ENCODE measurements at places on chromosomes 3 and 15. TPM values are rescaled to one million over a fixed set of nuclear protein-coding genes. Genes with fewer than 3 reads are reported as not detected.

DNA sequence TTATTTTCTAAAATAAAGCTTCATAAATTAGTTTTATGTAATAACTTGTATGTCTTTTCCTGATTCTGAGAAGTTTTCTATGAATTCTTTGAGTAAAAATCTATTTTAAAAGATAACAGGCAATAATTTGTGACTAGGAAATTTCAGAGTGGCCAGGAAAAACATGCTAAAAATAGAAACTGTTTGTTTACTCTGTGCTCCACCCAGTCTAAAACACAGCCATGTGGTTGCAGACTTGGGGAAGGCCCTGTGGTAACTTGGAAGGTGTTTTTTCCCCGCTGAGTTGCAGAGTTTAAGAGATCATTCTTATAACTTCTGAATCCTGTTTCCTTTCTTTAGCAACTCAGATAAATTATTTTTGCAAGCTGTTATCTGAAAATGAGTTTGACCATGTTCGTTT is 21.9 kb downstream of the PLCL2 start:
- H3K27ac ChIP-seq, result peak overlapping the region; percentile 10
- DNase-seq, result peak; percentile 74
- H3K36me3 ChIP-seq, result no peaks in the 10 kb centered on the region

DNA sequence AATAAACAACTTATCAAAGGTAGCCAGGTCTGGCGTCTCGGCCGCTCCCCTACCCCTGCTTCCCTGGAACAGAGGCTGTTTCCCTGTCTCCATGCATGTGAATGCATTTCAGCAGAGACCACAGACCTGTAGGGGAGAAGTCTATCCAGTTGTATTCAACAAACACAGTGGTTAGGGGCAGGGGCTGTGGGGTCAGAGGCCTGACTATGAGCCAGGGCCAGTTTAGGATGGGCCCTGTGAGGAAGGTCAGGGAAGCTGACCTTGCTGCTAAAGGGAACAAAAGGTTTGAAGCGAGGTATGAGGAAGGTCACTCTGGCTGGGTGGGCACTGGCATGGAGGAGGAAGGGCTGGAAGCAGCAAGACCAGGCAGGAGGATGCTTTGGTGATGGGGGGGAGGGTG is 184.6 kb downstream of the XXYLT1 start:
- H3K4me3 ChIP-seq, result no peak overlapping the region
- H3K27me3 ChIP-seq, result no peaks in the 10 kb centered on the region
- no peak for DNase-seq
- H3K4me1 ChIP-seq, result no peaks in the 10 kb centered on the region
- no peak overlapping the region for H3K27ac ChIP-seq
- no peaks in the 10 kb centered on the region for H3K36me3 ChIP-seq

DNA sequence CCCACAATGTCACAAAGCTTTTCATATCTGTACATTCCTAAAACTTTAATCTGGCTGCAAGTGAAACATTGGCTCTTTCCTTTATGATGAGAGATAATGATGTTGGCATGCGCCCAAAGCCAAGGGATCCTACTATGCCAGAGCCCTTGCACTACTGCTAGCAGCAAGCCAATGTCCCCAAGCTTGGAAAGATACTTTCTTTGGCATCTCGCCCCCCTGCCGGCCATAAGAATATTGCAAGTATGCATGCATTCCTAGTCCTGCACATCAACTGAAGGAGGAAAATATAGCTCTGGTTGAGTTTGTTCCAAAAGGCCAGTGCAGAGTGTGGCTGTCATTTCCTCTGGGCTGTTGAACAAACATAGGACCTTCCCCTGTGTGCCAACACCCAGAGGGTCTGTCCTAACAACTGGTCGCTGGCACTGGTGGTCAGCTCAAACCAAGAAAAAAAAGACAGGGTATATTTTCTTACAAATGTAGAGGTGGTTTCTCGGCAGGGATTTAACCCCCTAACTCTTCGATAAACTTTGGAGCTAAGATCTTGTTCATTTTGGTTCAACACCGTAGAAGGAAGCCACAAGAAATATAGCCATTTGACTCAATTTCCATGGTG is 120.9 kb upstream of the ZBED2 start:
- no peaks in the 10 kb centered on the region for H3K4me1 ChIP-seq
- H3K36me3 ChIP-seq, result peaks cover 61% of the 10 kb centered on the region
- DNase-seq, result no peak
- H3K4me3 ChIP-seq, result no peak overlapping the region
- H3K27me3 ChIP-seq, result no peaks in the 10 kb centered on the region
- H3K27ac ChIP-seq, result no peak overlapping the region

DNA sequence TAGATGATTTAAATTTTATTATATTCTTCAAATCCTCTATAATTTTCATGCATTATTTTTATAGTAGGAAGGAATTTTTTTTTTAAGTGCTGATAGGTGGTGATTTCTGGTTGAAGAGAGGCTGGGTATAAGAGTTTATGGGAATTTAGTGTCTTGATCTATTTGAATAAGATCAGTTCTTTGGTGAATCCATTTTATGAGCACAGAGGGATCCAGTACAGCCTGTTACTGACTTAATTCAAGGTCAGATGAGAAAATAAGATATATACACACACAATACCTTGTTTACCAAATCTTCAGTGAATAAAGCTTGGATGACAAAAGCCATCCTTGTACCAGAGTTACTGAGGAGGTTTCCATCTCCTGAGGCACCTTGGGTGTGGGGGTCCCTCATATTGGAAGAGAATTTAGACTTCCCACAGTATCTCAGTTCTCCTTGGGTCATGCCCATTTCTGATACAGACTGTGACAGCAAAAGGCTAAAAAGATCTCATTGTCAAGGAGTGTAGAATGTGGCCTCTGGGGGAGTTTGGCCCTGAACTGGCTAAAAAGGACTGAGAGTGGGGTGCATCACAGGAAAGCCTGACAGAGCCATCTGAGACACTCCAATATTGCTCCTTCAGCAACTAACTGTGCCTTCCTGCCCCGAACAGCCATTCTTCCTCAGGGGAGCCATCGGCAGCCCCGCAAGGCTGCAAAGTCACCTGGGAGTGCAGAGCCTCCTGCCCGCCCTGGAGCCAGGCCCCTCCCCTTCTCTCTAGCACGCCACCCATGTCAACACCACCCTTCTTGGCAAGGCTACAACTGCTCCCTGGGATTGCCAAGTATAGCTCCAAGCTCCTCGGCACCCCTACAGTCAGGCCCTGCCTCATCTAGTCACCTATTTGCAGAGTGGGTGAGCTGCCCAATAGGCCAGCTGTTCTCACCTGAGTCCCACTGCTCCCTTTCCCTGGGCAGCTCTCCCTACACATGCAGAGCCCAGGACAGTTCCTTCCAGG is 43.1 kb upstream of the HACD2 start:
- DNase-seq, result no peak
- H3K36me3 ChIP-seq, result no peaks in the 10 kb centered on the region
- no peaks in the 10 kb centered on the region for H3K27me3 ChIP-seq
- H3K4me3 ChIP-seq, result no peak overlapping the region
- H3K4me1 ChIP-seq, result no peaks in the 10 kb centered on the region

GRCh38 chr3:71585887-71586809 is 2.6 kb upstream of the FOXP1 start:
- H3K27me3 ChIP-seq, result no peaks in the 10 kb centered on the region
- no peak overlapping the region for H3K4me3 ChIP-seq
- H3K4me1 ChIP-seq, result peaks cover 17% of the 10 kb centered on the region

DNA sequence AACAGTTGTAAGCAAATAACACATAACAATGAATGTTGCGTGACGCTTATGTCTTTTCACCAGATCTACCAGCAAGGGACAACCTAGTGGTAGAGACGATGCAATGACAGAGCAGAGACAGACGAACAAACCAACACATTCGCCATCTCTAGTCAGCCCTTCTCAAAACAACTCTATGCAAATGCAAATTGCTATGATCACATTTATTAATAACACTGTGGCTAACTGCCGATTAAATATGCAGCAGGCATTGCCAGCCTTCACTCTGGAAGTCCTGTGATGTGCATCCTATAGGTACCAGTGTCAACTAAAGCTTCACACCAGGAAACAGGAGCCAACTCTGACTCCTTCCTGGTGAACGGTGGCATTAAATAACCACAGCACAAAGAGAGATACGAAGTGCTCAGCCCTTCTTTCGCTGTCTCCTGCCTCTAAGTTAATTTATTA is 94.2 kb downstream of the FOXP1 start:
- peaks cover 32% of the 10 kb centered on the region for H3K4me1 ChIP-seq
- H3K27ac ChIP-seq, result no peak overlapping the region
- no peak overlapping the region for H3K4me3 ChIP-seq
- H3K27me3 ChIP-seq, result no peaks in the 10 kb centered on the region
- no peaks in the 10 kb centered on the region for H3K36me3 ChIP-seq

GRCh38 chr3:123791898-123792297 is 92.2 kb downstream of the MYLK start:
- no peaks in the 10 kb centered on the region for H3K4me1 ChIP-seq
- DNase-seq, result no peak
- no peak overlapping the region for H3K27ac ChIP-seq
- no peaks in the 10 kb centered on the region for H3K27me3 ChIP-seq
- H3K36me3 ChIP-seq, result no peaks in the 10 kb centered on the region

- H3K4me1 ChIP-seq, result peaks cover 8% of the 10 kb centered on the region
- no peak overlapping the region for H3K27ac ChIP-seq
- peaks cover 26% of the 10 kb centered on the region for H3K36me3 ChIP-seq
- H3K27me3 ChIP-seq, result no peaks in the 10 kb centered on the region
These were observed 60.3 kb downstream of the SLC6A6 start for GRCh38 chr3:14462738-14463137.

Gene PLA2G4D
- not detected for total RNA-seq

Gene CRYBG3
- total RNA-seq, result 2.4 TPM

DNA sequence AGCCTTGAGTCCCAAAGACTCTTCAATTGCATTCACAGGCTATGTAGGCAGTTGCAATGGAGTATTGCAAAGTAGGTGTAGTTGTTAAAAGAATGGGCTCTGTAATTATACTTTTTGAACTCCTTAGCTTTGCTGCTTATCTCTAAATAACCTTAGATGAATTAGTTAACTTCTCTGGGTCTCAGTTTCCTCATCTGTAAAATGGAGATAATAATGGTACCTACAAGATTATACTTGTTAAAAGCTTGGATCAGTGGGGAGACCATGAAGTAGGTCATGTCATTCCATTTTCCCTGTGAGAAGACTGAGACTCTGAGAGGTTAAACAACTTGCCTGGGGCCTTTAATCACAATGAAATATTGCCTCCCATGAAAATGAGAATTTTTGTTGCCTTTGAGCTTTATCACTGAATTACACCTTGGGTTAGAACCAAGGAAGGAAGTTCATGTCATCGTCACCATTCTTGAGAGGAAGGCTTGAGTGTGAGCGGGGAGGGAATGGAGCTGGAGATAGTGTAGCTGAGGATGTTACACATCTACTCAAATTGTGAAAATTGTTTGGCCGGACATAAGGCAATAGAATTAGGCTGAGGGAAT is 38.1 kb downstream of the CTDSPL start:
- H3K4me3 ChIP-seq, result no peak overlapping the region
- no peak overlapping the region for H3K27ac ChIP-seq
- no peaks in the 10 kb centered on the region for H3K27me3 ChIP-seq
- H3K36me3 ChIP-seq, result no peaks in the 10 kb centered on the region

GRCh38 chr3:31196881-31197364 is 302.5 kb upstream of the GADL1 start:
- H3K27ac ChIP-seq, result no peak overlapping the region
- no peak overlapping the region for H3K4me3 ChIP-seq
- no peaks in the 10 kb centered on the region for H3K36me3 ChIP-seq
- H3K4me1 ChIP-seq, result no peaks in the 10 kb centered on the region
- no peak for DNase-seq

DNA sequence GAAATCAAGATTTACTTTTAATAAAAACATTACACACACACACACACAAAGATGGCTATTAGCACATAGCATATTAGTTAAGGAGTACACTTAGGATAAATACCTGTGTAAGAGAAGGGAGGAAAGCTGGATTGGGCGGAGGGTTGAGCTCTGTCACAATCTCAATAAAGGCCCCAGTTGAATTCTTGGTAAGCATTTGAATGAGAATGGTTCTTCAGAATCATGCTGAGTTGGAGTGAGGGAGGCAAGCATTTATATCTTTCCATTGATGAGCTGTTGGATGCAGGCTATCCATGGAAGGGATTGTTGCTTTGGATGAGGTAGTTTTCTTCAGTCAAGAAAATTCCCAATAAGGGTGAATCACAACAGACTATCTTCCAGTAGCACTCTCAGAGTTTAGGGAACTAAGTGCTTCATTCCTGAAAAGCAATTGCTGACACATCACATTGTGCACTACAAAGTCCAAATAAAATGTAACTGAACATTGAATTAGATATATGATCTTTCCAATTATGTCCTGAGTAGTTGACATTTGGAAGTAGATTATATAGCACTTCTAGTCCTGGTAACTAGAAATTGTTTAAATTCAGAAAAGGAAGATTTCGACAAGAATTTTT is 95.7 kb downstream of the SUCNR1 start:
- H3K4me3 ChIP-seq, result no peak overlapping the region
- no peaks in the 10 kb centered on the region for H3K4me1 ChIP-seq

Gene VIPR1
- total RNA-seq, result 2.4 TPM

Gene OSTN
- total RNA-seq, result not detected

DNA sequence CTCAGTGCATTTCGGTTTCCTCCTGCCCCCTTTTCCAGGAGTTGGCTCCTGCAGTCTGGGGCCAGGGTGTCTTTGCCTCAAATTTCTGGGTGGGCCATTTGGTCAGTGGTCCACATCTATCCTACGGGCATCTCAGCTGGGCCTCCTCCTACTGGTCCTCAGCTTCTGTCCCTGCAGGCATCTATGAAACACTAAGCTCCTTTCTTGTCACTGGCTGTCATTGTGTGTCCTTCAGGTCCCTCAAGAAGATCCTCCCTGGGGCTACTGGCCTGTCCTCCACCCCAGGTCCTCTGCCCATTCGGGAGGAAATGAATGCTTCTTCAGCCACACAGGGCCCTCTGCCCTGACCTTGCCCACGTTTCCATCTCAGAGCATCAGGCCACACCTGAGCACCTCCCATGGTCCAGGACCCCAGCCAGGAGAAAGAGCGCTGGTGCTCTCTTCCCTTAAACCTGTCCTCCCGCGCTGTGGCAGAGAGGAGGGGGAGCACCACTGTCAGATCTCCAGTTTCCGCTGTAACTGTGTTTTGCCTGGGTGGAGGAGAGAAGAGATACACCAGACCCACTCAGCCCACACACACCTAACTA is 1.8 kb downstream of the PRR23E start:
- H3K36me3 ChIP-seq, result no peaks in the 10 kb centered on the region
- no peak overlapping the region for H3K4me3 ChIP-seq
- no peaks in the 10 kb centered on the region for H3K4me1 ChIP-seq
- no peak overlapping the region for H3K27ac ChIP-seq

Gene UNC13C
- not detected for total RNA-seq

DNA sequence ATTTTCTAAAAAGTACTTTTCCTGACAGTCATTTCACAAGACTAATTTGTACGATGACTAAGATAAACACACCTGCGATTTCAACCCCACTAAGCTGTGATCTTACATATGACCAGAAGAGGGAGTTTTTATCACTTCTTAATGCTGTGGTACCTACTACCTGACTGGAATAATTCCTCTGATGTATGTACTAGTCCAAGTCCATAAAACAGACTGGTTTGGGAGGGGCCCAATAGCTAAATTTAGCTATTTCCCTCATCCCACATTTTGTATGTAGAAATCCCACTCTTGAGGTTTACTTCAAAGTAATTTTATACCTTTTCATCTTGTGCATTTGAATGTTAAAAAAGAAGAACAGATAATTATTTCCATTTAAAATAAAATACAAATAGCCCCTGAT is 49.7 kb upstream of the SCAANT1 start:
- no peak overlapping the region for H3K4me3 ChIP-seq
- peak; percentile 79 for DNase-seq
- peaks cover 6% of the 10 kb centered on the region for H3K4me1 ChIP-seq
- no peak overlapping the region for H3K27ac ChIP-seq
- H3K27me3 ChIP-seq, result no peaks in the 10 kb centered on the region

Gene NPRL2
- 80.9 TPM for total RNA-seq

GRCh38 chr3:21562243-21562642 is 188.8 kb downstream of the ZNF385D start:
- H3K36me3 ChIP-seq, result no peaks in the 10 kb centered on the region
- H3K27ac ChIP-seq, result no peak overlapping the region
- no peak overlapping the region for H3K4me3 ChIP-seq
- no peak for DNase-seq
- no peaks in the 10 kb centered on the region for H3K27me3 ChIP-seq

Measured in natural killer cell (primary cell).